Stimulated activated naive B cell treated with anti-CD40 and anti-IgM and Interleukin-4, amounts not matched to agents 10 μg/mL and 1 μg/mL and 100 μg/mL, for 72 hours (primary cell): ENCODE measurements at places on chromosomes 13 and 19.

DNA sequence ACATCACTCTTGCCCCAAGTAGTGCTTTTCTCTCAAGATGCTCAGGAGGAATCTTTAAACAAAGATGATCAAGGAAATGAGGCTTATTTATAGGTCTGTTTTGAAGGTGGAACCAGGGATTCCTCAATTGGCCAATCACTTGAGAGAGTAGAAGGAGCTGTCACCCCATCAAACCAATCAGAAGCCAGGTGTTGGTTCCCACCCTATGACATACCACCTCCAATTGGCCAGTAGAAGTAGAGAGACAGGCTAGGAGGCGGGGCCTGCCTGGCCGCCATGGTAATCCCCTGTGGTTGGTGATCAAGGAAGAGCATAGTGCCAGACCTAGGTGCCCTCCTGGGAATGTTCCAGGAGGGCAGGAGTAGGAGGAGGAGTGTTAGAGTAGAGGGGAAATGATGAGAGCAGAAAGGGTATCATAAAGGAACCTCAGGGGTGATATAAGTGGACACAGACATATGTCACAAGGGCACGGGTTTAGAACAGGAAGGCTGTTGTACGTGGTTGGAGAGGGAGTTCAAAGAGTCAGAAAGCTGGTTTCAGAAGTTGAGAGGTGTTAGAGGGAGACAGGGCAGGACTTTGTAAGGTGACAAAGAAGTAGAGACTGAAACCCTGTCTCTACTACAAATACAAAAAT lies 10.5 kb downstream of the PMIS2 start:
- H3K27ac ChIP-seq = no peak overlapping the region
- peaks cover 21% of the 10 kb centered on the region for H3K27me3 ChIP-seq
- H3K4me3 ChIP-seq = no peak overlapping the region
- no peaks in the 10 kb centered on the region for H3K4me1 ChIP-seq

- no peaks in the 10 kb centered on the region for H3K27me3 ChIP-seq
- no peaks in the 10 kb centered on the region for H3K36me3 ChIP-seq
- peaks cover 64% of the 10 kb centered on the region for H3K4me1 ChIP-seq
- no peak for DNase-seq
Observed at GRCh38 chr19:42466521-42467182, 23.9 kb upstream of the CXCL17 start.

- H3K36me3 ChIP-seq = peaks cover 40% of the 10 kb centered on the region
- H3K4me3 ChIP-seq = no peak overlapping the region
- H3K4me1 ChIP-seq = peaks cover 42% of the 10 kb centered on the region
- no peaks in the 10 kb centered on the region for H3K27me3 ChIP-seq
- peak overlapping the region; percentile 25 for H3K27ac ChIP-seq
- DNase-seq = peak; percentile 82
Observed at GRCh38 chr19:10259162-10259905, 7.3 kb downstream of the MRPL4 start.

DNA sequence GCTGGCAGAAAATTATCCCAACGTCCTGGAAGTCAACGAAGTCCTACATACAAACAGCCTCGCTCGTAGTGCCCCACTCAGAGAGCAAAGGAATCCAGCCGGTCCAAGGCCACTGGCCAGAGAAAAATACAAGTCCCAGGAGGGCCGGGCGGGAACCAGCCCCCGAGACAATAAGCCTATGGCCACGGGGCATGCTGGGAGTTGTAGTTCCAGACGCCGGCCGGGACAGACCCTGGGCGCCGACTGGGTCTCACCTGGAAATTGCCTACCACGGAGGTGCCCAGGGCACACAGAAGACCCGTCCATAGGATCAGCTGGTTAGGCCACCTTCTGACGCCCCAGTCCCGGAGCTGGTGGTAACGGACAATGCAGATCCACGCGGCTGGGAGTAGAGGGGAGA lies 5.4 kb downstream of the TMEM150B start:
- no peak overlapping the region for H3K27ac ChIP-seq
- H3K4me3 ChIP-seq = no peak overlapping the region
- H3K36me3 ChIP-seq = no peaks in the 10 kb centered on the region
- H3K27me3 ChIP-seq = peaks cover 33% of the 10 kb centered on the region

- H3K36me3 ChIP-seq = no peaks in the 10 kb centered on the region
- no peak overlapping the region for H3K4me3 ChIP-seq
- no peak overlapping the region for H3K27ac ChIP-seq
- H3K4me1 ChIP-seq = no peaks in the 10 kb centered on the region
Observed at GRCh38 chr13:65679240-65679639, 1550.9 kb downstream of the PCDH9 start.

DNA sequence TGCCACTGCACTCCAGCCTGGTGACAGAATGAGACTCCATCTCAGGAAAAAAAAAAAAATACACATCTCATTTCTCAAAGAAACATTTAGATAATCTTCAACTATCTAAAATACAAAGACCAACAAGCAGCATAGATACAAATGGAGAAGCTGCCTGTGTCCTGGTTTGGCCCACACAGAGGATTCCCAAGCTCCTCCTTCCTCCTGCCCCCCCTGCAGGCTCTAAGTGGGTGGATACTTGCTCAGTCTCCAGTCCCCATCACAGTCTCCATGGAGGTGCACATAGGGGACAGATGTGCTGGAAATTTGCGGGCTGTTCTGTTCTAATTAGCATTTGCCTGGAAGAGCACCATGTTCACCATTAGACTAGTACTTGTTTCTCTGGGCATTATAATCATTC lies 59.9 kb downstream of the ABCC4 start:
- no peak overlapping the region for H3K4me3 ChIP-seq
- no peaks in the 10 kb centered on the region for H3K27me3 ChIP-seq
- no peak for DNase-seq
- H3K36me3 ChIP-seq = peaks cover 17% of the 10 kb centered on the region

- no peak overlapping the region for H3K4me3 ChIP-seq
- no peak overlapping the region for H3K27ac ChIP-seq
- no peak for DNase-seq
- no peaks in the 10 kb centered on the region for H3K36me3 ChIP-seq
Observed at GRCh38 chr19:33348301-33349010, 25.1 kb upstream of the CEBPG start.

DNA sequence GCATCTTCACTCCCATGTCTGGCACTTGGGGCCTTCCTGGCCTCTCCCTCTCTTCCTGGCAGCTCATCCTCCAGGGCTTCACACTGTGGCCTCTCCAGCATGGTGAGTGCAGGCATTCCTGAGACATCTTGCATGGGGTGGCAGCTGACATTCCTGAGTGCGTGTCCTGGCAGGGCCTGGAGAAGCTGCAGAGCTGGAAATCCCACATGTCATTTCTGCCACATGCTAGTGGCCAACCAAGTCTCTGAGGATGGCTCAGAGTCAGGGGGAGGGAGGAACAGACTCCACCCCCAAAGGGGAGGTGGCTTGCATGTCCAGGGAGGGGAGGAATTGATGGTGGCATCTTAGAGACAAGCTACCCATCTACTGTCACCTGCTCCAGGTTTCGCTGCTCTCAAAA lies 41.6 kb upstream of the AMER2 start:
- no peaks in the 10 kb centered on the region for H3K36me3 ChIP-seq
- H3K4me3 ChIP-seq = no peak overlapping the region
- no peak overlapping the region for H3K27ac ChIP-seq

GRCh38 chr19:1275976-1276627 lies 772 bp downstream of the FAM174C start:
- H3K4me1 ChIP-seq = peaks cover 46% of the 10 kb centered on the region
- H3K27me3 ChIP-seq = no peaks in the 10 kb centered on the region
- peaks cover 58% of the 10 kb centered on the region for H3K36me3 ChIP-seq
- peak overlapping the region; percentile 98 for H3K27ac ChIP-seq

DNA sequence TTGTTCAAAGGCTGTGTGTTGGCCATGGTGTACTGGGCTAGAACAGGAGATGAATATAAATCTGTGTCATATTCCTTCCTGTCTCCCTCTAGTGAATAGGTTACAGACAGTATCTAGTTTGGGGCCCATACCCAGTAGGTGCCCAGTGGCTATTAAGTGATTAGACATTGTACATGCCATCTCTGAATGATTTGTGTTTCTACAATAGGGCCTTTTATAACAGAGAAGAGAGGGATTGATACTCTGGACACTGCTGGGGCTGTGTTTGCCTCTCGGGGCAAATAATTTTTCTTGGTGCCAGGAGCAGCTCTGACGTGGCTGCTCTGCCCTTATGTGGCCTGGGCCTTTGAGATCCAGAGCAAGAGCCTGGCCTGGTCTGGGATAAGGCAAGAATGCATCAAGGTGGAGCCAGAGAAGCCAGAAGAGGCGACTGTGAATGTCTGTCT lies 403.1 kb downstream of the SPRY2 start:
- no peaks in the 10 kb centered on the region for H3K4me1 ChIP-seq
- H3K36me3 ChIP-seq = no peaks in the 10 kb centered on the region
- H3K27ac ChIP-seq = no peak overlapping the region
- H3K27me3 ChIP-seq = peaks cover 7% of the 10 kb centered on the region
- no peak overlapping the region for H3K4me3 ChIP-seq

- H3K27ac ChIP-seq = peak overlapping the region; percentile 96
- no peaks in the 10 kb centered on the region for H3K27me3 ChIP-seq
- peak overlapping the region; percentile 99 for H3K4me3 ChIP-seq
- peaks cover 32% of the 10 kb centered on the region for H3K36me3 ChIP-seq
- DNase-seq = no peak
- H3K4me1 ChIP-seq = peaks cover 39% of the 10 kb centered on the region
Observed at GRCh38 chr19:5978606-5979552, 939 bp upstream of the RANBP3 start.

DNA sequence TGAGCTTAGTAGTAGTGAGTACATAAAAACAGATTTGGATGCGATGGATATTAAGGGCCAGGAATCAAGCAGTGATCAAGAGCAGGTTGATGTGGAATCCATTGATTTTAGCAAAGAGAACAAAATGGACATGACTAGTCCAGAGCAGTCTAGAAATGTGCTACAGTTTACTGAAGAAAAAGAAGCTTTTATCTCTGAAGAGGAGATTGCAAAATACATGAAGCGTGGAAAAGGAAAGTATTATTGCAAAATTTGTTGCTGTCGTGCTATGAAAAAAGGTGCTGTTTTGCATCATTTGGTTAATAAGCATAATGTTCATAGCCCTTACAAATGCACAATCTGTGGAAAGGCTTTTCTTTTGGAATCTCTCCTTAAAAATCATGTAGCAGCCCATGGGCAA lies 11.4 kb downstream of the CHAMP1 start:
- H3K27me3 ChIP-seq = no peaks in the 10 kb centered on the region
- H3K36me3 ChIP-seq = peaks cover 32% of the 10 kb centered on the region
- no peak for DNase-seq

DNA sequence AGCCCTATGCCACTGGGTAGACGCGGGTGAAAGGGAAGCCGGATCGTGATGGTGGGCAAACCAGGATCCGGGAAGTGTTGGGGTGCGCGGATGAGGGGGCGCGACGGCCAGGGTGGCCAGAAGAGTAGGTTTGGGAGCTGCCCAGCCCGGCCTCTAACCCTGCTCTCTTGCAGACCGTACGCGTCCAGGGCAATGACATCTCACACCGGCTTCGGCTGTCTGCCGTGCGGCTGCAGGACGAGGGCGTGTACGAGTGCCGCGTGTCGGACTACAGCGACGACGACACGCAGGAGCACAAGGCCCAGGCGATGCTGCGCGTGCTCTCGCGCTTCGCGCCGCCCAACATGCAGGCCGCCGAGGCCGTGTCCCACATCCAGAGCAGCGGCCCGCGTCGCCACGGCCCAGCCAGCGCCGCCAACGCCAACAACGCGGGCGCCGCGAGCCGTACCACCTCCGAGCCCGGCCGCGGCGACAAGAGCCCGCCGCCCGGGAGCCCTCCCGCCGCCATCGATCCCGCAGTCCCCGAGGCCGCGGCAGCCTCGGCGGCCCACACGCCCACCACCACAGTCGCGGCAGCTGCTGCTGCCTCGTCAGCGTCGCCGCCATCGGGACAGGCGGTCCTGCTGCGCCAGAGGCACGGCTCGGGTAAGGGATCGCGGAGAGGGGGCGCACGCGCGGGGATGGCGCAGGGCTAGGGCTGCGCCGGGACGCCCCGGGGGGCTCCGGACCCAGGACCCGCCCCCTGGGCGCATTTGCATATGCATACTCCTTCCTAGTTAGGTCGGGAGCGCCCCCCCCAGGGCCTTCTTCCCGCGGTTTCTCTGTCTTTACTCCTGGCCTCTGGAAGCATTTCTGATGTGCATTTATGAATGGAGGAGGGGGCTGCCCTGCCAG lies 4.1 kb downstream of the VSTM2B start:
- DNase-seq = no peak
- peaks cover 85% of the 10 kb centered on the region for H3K27me3 ChIP-seq
- peak overlapping the region; percentile 74 for H3K27ac ChIP-seq
- H3K4me1 ChIP-seq = peaks cover 24% of the 10 kb centered on the region

DNA sequence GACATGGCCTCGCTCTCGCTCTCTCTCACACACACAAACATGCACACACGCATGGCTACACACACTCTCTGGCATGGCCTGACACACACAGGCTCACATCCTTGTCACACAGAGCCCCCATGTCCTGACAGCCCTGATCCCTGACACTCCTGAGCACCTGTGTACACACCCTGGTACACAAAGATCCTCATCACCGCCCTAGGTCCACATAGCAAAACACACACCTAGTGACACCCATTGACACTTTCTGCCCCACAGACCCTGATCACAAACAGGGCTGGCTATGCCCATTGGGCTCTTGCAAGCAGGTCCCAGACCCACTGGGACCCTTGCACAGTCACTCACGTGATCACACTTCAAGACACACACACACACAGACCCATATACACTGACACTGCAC lies 4.0 kb upstream of the NFIX start:
- DNase-seq = no peak
- peaks cover 24% of the 10 kb centered on the region for H3K27me3 ChIP-seq
- H3K4me3 ChIP-seq = no peak overlapping the region
- peaks cover 3% of the 10 kb centered on the region for H3K36me3 ChIP-seq
- no peak overlapping the region for H3K27ac ChIP-seq

- DNase-seq = no peak
Observed at GRCh38 chr19:7706955-7707456, 5.1 kb upstream of the FCER2 start.

- H3K36me3 ChIP-seq = peaks cover 12% of the 10 kb centered on the region
- peaks cover 10% of the 10 kb centered on the region for H3K27me3 ChIP-seq
- H3K27ac ChIP-seq = no peak overlapping the region
- no peak for DNase-seq
- peaks cover 20% of the 10 kb centered on the region for H3K4me1 ChIP-seq
- peak overlapping the region; percentile 85 for H3K4me3 ChIP-seq
Observed at GRCh38 chr19:48479686-48480085, 10.5 kb downstream of the CYTH2 start.

DNA sequence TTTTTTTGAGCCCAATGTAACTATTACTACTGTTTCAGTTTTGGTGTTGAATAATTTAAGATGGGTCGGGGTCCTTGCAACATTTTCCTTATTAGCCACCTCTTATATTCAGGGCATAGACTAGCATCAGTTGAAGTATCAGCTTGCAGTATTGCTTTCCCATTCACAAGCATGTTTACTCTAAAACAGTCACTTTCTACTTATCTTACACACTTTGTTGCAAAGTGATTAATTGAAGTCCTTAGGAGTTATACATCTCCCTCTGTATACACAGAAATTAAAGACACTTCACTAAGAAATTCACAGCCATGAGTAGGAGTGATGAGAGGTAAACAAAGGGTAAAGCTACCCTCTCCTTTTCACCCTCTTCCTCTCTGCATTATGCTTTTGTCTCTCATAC lies 27.6 kb downstream of the SLAIN1 start:
- H3K27me3 ChIP-seq = no peaks in the 10 kb centered on the region
- H3K27ac ChIP-seq = no peak overlapping the region
- H3K4me1 ChIP-seq = peaks cover 23% of the 10 kb centered on the region
- peaks cover 29% of the 10 kb centered on the region for H3K36me3 ChIP-seq

GRCh38 chr19:1913781-1914577 lies 8.8 kb downstream of the ADAT3 start:
- no peaks in the 10 kb centered on the region for H3K27me3 ChIP-seq
- no peak overlapping the region for H3K27ac ChIP-seq
- DNase-seq = no peak
- H3K4me1 ChIP-seq = peaks cover 14% of the 10 kb centered on the region
